ENCODE measurements at places on chromosomes 11 and 22.

GRCh38 chr11:134736251-134736947, 324.4 kb upstream of the B3GAT1 start:
- no peak for DNase-seq

GRCh38 chr11:12421386-12421785, 44.0 kb downstream of the PARVA start:
- DNase-seq, result no peak

DNA sequence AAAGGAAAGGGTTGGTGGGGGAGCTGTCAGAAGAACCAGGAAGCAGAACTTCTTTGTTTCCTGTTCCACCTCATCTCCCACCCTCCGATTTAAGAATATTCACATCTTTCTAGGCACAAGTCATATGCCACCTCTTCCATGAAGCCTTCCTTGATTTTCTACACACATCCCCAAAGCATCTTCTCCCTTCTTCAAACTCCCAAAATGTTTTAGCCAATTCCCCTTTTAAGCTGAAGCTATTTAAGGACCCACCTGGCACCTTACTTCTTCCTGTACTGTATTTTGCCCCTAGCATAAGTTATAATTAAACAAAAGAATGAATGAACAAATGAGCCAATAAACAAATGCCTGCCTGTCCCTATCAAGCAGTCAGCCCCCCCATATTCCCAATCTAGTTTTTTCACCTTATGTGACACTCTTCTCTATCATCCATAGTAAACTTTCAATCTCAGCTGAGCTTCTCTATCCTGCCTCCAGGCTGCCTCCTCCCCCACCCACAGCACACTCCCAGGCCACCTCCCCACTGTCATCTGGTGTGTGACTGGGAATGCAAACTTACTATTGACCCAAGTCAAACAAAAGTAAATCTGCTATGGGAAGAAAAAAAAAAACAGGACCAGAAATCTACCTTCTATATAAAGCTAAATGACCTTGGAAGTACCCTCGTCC, 3.9 kb downstream of the TNKS1BP1 start:
- DNase-seq, result no peak

DNA sequence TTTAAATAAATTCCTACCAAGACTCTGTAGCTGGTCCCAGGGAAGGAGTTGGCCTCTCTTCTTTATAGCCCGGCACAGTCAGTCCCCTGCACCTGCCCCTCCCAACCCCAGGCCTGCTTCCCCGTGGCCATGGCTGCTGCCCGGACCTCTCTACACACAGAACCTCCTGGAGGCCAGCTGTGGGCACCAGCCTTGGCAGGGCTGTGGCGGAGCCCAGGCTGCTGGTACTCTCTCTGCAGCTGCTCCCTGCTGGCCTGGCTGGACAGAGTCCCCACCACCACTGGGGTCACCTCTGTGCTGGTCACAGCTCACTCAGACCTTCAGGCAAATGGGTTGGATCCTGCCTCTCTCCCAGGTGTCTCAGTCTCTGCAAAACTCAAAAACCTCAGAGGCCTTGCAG, 69.3 kb downstream of the LRP5 start:
- DNase-seq, result no peak

- no peak for DNase-seq
These were observed 9.0 kb upstream of the VPREB1 start for GRCh38 chr22:22235558-22235957.

DNA sequence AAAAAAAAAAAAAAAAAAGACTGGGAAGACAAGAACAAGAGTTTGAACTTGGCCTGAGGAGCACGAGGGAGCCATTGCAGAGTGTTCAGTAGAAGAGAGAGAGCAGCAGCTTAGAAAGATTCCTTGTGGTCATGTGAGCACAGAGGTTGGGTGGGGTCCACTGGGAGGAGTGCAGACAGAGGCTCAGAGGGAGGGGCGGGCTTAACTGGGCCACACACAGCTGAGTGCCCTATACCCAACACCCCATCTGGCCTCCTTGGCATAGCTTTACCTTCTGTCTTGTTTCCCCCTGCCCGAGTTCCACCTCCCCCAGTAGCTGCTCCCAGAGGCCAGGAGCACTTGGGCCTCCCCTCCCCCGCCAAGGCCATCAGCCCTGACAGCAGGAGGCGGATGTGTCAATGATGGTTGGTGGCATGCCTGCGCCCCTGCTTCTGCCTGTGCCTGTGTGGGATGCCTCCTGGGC, 12.1 kb downstream of the C11orf86 start:
- no peak for DNase-seq

DNA sequence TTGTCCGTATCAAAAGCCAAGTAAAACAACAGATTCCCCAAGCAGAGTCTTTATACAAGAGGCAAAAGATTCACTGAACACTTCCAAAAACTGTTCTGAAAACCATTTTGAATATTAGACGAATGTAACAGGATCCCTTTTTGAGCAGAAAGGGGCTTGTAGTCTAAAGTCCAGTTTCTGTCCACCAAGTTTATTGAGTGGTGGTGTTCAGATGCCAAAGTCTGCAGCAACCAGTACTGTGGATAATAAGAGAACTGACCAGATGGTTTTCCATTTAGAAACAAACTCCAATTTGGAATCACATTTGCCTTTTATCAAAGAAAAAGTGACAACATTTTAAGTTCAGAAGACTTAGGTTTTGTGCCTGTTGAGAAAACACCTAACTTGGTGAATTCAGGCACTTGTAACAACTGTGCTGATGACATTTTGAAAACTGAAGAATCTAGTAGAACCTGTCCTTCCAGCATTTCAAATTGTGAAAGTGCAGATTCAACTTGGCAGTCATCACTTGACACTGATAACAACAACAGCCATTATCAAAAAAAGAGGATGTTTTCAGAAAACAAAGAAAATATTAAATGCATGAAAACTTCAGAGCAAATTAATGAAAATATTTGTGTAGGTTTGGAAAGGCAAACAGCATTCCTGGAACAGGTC, 217.1 kb downstream of the CSNK2A3 start:
- DNase-seq, result no peak

- DNase-seq, result no peak
These were observed at the start of gene MLC1 for GRCh38 chr22:50085211-50085972. MLC1 (minus strand) TSS chr22:50085426; CDS start chr22:50084902, 524 bp downstream.

- DNase-seq, result no peak
These were observed 73.5 kb downstream of the KCNQ1 start for GRCh38 chr11:2518111-2518982.

Measured in NCI-H2227 treated with DMSO at 0.1 percent for 48 hours (cell line).